ENCODE measurements at places on chromosomes 2 and 18.

GRCh38 chr2:212330263-212330662 is 208.3 kb downstream of the ERBB4 start:
- DNase-seq: no peak

- DNase-seq: peak; percentile 29
These were observed 129.0 kb downstream of the NCK2 start for GRCh38 chr2:105873721-105874120.

- peak; percentile 32 for DNase-seq
These were observed 88.8 kb downstream of the VWA3B start for GRCh38 chr2:98175811-98176210.

GRCh38 chr18:77632758-77633157 is 383.1 kb downstream of the GALR1 start:
- no peak for DNase-seq

- DNase-seq: no peak
These were observed 116.8 kb downstream of the CTAGE1 start for GRCh38 chr18:22300665-22301636.

GRCh38 chr2:199979398-199979797 is 24.0 kb downstream of the MAIP1 start:
- no peak for DNase-seq

DNA sequence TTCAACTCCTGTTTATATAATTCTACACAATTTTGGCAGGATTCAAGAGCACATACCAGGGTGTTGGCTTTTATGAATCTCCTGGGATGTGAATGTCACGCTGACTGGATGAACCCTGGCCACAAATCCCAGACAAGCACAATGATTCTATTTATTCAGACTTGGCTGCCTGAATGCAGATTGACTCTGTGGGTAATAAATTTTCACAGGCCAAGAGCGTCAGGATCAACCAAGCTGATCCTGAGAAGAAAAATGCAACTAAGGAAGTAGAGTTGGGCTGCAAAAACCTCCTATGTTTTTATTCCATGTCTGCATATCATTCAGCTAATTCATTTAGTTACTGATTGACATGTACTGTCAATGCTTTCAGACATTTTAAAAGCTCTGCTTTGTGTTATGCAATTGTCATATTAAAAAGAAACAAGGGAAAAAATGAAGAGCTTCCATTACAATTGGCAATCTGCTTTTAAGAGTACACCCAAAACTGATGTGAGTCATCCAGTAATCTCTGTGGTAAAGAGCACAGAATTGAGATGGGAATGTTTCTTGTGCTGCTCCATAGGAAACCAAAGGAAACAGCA is 173.0 kb upstream of the REV1 start:
- no peak for DNase-seq

DNA sequence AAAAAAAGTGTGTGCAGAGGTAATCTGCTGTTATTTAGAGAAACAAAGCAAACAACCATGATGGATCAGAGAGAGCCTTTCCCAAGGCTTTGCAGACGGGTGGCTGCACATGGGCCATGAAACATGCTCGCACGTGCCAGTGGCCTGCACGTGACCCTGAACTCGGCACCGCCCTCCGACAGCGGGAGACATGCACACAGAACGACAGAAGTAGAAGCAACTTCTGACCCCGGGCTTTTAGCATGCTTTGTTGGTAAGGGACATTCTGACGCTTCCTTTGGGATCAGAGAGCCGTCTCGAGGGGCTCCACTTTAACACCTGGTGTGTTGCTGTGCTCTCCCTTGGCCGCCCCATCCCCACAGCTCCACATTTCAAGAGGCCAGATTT is 112.5 kb downstream of the KCNF1 start:
- DNase-seq: no peak

GRCh38 chr2:99256677-99257076 is 1.2 kb upstream of the LYG2 start:
- no peak for DNase-seq

- no peak for DNase-seq
These were observed 15.2 kb downstream of the INPP5D start for GRCh38 chr2:233075141-233075965.

GRCh38 chr2:239540174-239540573 is 139.4 kb upstream of the HDAC4 start:
- DNase-seq: no peak

GRCh38 chr2:128500138-128500800 is 181.6 kb upstream of the HS6ST1 start:
- no peak for DNase-seq

- no peak for DNase-seq
These were observed 91.0 kb downstream of the EPB41L5 start for GRCh38 chr2:120103723-120104467.

DNA sequence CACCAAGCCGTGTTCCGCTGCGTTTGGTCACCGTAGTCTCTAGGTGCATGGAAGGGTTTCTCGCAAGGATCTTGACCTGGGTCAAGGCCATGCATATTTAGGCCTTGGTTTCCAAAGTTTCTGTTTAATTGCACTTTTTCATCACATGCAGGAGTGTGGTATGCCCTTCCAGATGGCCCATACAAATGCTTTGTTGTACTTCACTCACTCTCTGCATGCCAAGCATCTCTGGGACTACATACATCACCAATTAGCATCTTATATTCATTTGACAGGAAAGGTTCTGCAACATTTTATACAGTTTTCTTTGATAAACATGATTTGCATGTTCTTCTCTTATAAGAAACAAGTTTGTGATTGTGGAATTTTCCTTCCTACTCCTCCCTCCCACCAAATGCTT is 132.8 kb upstream of the KLHL14 start:
- no peak for DNase-seq

DNA sequence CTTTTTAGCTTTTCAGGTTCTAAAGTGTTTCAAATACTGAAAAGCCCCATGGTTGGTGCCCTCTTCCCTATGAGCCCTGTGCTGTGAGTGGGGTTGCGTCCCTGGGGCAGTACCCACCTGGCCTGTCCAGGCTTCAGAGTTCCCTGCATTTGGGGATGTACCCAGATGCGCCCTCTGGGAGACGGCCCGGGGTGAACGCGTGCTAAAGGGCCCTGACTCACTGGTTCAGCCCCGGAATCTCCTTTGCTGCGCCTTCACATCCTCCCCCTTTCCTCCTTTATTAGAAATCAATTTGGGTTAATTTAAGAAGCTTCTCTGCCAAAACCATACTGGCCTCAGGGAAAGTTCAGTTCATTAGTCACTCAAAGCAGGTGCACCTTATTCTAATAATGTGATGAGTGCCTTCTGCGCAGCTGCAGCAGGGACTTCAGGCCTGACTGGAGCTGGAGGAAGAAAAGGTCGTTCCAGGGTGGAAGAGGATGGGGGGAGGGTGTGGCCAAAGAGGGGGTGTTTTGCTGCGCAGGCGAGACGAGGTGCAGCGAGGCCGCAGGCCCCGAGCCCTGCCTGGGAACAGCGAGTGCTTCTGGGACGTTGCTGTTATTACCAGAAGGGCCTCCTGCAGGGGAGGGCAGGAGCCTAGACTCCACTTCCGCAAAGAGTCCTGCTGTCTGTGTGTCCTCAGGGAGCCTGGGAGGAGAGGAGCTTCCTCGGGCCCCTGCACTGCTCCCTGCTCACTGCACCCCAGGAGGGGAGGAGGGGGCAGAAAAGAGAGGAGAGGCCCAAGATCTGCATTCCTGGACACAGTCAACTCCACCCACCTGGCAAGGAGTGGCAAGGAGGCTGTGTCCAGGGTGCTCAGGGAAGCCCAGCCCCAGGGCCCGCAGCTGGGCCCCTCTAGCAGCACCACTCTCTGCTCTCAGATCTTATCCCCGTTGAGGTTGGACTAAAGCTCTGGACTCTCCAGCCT is 223.2 kb upstream of the PXDN start:
- DNase-seq: no peak

GRCh38 chr2:49359721-49360406 is 205.5 kb upstream of the FSHR start:
- DNase-seq: no peak

DNA sequence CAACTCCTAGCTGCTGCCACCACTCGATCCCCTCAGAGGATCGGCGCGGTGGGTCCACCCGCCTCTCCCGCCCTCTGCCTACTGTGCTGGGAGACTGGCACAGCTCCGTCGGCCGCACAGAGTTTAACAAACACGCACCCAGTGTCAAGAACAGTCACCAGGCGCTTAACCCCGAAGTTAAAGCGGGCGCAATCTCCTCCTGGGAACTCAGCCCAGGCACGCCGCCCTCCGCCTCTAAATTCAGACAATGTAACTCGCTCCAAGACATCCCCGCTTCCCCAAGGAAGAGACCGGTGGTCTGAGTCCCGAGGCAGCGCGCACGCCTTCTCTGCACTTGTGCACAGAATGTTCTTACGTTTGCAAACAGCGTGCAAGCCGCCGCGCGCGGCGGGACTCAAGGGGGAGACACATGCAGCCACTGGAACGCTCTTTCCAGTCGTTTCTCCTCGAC is 533 bp downstream of the CXCR4 start:
- DNase-seq: peak; percentile 26

- no peak for DNase-seq
These were observed 234.9 kb downstream of the FHOD3 start for GRCh38 chr18:36532394-36532793.

DNA sequence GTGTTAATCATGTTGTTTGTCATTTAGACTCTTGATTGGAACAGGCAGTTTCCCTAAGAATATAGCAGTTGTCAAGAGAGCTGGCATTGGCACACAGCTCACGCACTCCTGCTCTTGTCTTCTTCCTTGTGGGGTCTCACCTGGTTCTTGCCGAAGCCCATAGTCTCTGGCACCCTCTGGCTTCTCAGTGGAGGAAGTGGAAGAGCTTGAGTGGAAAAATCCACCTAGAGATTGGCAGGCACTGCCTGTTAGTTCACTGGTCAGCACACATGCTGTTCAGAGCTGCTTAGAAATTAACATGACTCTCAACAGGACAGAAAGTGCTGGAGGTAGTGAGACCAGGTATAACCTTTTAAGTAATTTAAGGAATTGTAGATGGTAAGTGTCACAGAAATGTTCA is 28.3 kb downstream of the SCTR start:
- DNase-seq: no peak

DNA sequence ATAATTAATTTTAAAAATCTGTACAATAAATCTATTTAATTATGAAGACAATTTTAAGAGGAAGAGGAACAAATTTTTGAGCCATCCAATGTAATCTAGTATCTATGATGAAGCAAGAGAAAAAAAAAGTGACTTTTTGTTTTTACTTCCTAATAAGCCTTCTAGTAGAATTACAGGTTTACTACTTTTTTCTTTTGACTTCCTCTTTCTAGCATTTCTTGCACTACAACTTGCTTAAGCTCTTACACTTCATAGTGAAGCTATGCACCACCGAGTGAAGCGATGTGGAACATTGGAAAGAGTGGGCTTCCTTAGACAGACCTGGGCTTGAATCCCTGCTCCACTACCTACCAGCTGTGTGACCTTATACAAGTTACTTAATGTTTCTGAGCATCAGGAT is 2.1 kb downstream of the SERPINB2 start:
- no peak for DNase-seq

GRCh38 chr2:112691881-112692281 is 28.9 kb upstream of the NT5DC4 start:
- no peak for DNase-seq

DNA sequence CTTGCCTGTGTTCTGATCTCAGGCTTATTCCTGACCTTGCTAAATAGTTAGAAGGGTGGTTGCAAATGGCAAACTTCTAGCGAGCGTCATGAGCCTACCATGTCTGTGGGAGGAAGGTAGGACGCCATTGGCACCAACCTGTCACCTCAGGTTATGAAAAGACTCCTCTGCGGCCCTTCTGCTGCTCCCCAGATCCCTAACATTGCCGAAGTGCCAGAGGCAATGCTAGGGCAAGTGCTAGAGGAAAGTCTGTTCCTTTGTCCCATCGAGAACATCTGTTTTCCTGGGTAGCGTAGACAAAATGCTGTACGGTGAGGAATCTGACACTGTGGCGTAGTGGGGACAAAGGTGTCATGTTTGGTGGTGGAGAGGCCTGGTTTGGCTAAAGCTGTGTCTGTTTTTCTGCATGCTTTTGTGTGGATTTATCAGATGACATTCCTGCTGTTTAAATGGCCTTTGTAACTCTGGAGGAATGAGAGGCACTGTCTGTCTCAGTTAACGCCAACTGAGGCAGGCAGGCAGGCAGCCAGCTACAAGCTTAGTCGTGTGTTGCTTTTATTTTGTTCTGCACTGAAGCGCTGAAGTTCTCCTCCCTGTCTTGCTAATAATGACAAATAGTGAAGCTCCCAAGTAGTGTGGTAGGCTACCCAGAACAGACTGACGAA is 94.1 kb downstream of the PRPF40A start:
- no peak for DNase-seq

DNA sequence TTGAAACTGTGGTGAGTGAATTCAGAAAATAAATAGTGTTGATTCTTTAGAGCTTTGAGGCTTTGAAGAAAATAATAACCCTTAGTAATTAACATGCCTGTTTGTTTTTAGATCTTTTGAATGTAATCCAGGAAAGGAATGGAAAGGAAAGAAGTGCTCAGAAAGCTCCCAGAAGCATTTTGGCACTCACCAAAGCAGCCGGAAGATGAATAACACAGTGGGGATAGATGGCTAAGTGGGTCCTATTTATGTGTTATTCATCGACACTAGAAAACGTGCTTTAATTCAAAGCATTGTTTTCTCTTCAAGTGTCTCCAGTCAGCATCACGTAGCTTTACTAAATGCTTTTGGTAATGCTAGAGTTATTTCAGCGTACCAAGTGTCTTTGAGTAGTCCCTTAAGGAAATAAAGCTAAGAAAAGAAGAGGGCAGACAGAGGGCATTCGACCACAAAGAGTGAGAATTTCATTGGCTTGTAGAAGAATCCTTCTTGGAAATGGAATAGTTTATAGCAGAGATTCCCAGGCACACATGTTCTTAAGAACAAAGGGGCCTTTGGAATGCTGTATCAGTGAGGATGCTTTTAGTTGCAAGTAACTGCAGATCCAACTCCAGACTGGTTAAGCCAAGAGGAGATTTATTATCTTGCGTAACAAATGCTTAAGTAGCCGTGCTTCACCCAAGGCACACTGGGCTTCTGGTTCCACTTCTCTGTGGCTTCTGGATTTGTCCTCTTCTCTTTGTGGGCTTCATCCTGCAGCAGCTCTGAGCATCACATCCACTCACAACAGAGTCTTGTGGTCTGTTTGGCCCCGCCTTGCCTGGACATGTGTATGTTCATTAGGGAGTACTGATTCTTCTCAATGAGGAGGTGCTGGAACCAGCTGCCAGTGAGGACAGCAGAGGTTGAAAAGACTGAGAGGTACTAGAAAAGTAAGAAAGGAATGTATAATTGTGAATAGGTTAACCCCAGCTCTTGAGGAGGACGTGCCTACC is 63.6 kb upstream of the LTBP1 start:
- DNase-seq: no peak

- DNase-seq: no peak
These were observed 31.3 kb downstream of the PTRHD1 start for GRCh38 chr2:24761866-24762265.
